ENCODE measurements at places on chromosomes 13 and 19.

DNA sequence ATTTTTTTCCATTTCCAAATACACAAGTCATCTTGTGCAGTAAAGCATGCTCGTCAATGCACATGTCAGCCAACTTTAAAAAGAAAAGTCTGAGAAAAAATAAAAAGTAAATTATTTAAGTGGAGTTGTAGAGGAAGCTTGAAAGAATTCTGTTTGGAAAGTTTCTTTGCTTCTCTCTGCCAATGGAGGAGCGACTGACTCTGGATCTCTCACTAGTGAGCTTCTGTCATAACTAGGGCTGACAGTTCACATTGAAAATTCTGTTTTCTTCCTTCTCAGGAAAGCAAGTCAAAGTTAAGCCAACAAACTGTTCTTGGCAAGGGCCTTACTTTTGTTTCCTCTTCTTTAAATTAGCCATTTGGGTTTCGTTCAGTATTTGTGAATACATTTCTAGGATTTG lies 298.2 kb downstream of the POU4F1 start:
- no peak for DNase-seq

GRCh38 chr13:113636266-113636963 lies 21.6 kb downstream of the ATP4B start:
- DNase-seq, result no peak

DNA sequence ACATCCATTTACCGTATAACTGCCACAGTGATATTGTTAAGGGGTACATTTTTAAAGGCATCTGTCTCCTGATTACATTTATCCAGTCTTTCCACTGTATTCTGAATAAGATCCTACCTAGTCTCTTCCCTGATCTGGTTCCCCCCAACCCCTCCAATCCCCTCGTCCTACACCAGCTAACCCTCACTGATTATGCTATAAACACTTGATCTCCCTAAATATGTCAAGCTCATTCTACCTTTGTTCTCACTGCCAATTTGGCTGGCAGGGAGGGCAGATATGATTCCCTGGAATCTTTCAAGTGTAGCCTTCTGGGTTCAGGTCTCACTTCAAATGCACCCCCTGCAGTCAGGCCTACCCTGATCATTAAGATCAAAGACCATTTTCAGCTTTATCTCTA lies 1379.8 kb upstream of the MIR17HG start:
- no peak for DNase-seq

DNA sequence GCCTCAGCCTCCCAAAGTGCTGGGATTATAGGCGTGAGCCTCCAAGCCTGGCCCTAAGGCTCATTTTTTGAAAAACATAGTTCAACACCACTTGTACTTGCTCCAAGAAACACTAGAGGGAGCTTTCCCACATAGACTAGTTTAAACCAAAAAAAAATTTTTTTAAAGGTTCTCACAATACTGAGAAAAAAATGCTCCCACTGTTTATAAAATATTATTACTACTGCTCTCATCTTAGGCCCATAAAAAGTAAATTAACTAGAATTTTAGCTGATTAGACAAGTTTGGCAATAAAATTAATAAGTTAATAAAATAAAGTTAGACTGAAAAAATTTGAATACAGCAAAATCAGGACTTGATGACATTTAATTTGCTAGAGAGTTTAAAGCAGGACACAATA lies 109.5 kb downstream of the TBC1D4 start:
- no peak for DNase-seq

DNA sequence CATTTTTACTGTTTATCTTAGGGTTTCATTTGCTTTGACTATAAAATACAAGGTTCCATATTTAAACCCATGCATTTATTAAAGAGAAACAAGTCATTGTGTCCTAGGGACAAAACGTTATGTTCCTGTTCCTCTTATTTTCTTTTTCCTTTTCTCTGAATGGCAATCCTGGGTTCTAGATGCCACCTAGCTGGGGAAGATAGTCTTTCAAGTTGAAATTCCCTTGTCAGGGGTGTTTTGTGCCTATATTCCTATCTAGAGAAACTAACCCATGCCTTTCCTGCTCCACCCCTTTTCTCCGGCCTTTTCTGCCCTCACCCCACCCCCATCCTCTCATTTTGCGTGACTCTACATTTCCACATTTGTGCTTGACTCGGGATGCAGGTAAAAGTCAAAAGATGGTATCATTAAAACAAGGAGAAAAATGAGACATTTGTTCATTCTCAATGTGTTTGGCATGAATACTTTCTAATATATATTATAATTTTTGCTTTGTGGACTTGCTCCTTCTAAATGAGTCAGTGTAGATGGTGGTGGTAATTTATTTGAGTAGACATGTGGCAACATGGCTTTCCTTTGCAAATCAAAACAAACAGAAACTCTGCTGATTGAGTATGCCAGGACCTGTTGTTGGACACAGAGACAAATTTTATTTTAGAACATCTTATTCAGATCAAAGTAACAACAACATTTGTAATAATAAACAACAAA lies 26.8 kb upstream of the STARD13 start:
- no peak for DNase-seq

DNA sequence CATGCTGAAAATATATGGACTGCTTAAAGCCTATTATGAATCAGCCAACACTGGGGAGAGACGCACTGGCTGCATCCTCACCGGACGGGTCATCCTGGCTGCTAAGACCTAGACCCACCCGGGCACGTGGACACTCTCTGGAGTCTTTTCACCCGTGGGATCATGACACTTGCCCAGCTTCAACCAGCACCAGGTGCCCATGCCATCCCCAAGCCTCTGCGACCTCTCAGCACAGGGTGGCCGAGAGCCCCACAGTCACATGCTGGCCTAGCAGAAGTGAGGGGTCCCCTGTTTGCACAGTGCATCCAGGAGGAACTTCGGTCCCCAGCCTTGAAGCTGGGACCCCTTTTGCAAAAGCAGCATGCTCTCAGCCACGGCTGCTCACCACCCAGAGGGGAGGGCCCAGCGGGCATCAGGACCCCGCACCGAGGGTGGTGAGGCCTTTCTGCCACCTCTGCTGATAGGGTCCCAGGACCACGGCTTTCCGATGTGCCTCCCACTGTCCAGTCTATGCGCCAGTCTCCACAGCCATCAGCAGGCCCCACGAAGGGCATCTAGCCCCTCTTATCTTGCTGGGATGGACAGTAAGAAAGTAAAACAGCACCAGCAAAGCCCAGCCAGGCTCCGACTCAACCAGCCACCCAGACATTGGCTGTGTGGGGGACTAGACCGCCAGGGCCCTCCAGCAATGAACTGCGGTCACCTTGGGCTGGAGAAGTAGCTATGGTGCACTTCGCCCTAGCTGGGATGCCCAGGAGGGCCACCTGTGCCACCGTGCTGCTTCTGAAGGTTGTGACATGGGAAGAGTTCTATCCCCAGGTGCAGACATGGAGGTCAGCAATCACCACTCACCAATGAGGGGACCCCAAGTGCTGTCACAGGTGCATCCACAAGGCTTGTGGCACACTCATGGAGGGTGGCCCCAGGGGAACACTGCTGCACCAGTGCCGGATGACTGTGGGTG lies 73.1 kb downstream of the CEBPG start:
- DNase-seq, result no peak

DNA sequence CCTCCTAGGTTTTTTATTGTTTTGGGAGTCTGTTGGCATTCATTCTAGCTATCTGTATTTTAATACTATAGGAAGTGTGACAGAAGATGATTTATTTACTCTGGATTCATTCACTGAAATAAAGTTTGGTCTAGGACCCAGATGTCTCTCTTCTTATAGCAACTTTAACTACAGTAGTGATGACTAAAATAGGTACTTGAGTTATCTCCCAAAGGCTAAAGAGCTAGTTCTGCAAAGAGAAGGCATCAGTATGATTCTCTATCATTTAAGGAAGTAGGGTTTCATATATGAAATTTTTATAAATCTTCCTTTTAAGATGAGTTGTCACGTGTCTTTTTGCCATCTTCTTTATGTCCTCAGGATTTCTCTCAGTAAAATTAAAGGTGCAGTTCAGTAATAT lies 507.4 kb downstream of the KCTD12 start:
- no peak for DNase-seq

DNA sequence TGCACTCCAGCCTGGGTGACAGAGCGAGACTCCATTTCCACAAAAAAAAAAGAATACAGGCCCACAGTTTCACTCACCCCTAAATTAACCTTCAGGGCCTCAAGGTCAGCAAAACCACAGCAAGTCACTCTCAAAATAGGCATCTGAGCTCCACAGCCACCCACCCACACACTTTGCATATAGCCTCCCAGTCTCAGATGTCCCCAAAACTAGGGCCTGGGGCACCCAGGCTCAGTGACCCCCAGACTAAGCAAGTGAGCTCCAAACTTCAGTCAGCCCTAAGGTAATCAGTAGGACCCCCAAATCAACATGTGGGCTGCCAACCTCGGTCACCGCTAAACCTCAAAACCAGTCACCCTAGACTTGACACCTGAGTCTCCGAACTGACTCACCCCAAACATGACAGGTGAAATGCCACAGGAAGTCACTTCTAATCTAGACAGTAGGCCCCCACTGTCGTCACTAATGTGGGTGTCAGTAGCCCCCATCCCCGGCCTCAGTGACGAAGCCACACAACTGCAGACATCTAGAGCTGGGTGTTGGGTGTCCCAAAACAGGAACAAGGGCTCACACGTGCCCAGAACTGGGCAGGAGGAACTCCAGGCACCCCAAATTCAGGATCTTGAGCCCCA lies 13.9 kb downstream of the RABAC1 start:
- DNase-seq, result peak; percentile 47

DNA sequence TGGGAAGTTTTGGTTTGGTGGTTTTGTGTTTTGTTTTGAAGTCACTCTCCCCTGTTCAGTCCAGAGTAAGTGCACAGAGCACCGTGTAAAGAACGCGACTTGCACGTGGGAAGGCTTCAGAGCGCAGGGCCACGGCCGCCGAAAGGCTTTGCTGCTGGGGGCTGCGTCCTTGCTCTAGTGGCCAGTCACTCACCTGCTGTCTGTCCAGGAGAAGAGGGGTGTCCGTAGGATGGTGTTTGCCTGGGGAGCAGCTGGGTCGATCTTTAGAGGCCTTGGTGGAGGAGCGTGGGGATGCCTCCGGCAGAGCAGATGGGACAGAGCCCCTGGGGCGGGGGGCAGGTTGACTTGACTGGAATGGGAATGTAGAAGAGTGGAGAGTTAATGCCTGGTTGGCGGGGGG lies 116.6 kb upstream of the MCF2L start:
- DNase-seq, result no peak

Data from T-helper 17 cell (primary cell).